Mesothelial cell of epicardium (in vitro differentiated cells): ENCODE measurements at places on chromosomes 7 and 10. TPM values are rescaled to one million over a fixed set of nuclear protein-coding genes. Genes with fewer than 3 reads are reported as not detected.

- DNase-seq: no peak
Measured at GRCh38 chr10:35896001-35896400, 253.9 kb upstream of the FZD8 start.

GRCh38 chr10:58781873-58782488 is 269.3 kb downstream of the BICC1 start:
- no peak for DNase-seq

- DNase-seq: no peak
Measured at GRCh38 chr7:66529883-66530610, 98.6 kb upstream of the KCTD7 start.

DNA sequence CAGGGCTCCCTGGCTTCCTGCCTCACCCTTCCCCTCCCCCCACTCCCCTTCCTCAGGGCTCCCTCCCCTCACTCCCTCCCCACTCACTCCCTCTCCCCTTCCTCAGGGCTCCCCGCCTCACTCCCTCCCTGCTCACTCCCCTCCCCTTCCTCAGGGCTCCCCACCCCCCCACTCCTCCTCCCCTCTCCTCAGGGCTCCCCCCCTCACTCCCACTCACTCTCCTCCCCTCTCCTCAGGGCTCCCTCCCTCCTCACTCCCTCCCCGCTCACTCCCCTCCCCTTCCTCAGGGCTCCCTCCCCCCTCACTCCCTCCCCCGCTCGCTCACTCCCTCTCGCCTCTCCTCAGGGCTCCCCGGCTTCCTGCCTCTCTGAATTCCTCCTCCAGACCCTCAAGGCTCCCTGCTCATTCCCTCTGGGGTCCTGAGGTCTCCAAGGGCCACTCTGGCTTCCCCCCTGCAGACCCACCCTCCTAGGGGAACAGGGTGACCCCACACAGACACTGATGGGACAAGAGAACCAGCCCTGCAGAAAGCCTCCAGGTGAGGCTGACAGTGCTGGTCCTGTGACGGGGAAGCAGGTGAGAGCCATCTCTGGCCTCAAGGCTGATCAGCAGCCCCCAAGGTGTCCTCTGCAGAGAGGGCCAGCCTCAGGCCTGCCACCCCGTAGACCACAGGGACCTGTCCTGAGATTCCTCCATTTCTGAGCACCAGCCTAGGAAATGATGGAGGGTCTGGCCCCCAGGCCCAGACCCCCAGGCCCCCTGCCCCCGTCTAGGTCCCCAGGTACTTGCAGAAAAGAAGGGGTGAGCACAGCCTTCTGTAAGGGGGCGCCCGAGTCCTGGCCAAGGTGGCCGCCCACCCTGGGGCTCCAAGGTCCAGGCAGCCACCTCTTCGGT is 47.2 kb downstream of the PWWP2B start:
- no peak for DNase-seq

DNA sequence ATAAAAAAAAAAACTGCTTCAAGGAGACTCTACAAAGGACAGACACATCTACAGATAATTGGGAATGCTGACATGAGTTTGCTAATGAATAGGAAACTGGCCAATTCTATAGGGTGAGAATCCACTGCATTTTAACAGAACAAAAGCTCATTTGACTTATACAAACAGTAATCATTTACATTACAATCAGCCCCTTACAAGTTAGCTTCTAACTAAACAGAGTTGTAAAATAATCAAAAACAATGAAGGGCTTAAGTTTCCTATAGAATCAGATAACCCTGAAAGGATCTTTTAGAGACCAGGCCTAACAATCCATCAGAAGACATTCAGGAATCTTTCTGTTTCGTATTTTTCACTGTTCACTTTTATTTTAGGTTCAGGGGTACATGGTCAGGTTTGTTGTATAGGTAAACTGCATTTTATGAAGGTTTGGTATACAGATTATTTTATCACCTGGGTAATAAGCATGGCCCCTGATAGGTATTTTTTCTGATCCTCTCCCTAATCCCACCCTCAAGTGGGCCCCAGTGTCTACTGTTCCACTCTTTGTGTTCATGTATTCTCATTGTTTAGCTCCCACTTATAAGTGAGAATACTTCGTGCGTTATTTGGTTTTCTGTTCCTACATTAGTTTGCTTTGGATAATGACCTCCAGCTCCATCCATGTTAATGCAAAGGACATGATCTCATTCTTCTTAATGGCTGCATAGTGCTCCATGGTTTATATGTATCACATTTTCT is 131.3 kb upstream of the NOBOX start:
- no peak for DNase-seq

GRCh38 chr10:98516352-98516751 is 69.6 kb upstream of the HPS1 start:
- no peak for DNase-seq

GRCh38 chr10:49398000-49398861 is 2.3 kb upstream of the DRGX start:
- peak; percentile 83 for DNase-seq

- DNase-seq: no peak
Measured at GRCh38 chr7:150740053-150740452, 2.8 kb downstream of the GIMAP5 start.

DNA sequence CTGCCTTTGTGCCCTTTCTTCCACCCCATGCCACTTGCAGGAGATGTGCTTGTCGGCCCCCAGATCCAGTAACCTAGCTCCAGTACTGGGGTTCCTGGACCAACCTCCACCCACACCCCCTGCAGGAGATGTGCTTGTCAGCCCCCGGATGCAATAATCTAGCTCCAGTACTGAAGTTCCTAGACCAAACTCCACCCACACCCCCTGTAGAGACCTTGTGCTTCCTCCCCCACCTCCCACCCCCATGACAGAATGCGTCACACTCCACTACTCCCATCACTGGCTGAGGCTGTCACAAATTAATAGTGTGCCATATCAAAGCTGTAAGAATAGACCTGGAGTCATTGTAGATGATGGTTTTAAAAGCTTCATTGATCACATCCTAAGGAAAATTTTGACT is 185.0 kb downstream of the BICC1 start:
- DNase-seq: no peak

- no peak for DNase-seq
Measured at GRCh38 chr10:47289921-47290320, 10.1 kb upstream of the GDF10 start.

GRCh38 chr10:100371482-100372027 is 24.5 kb downstream of the SCD start:
- DNase-seq: no peak

- DNase-seq: no peak
Measured at GRCh38 chr7:39609935-39610263, 13.5 kb upstream of the RALA start.

DNA sequence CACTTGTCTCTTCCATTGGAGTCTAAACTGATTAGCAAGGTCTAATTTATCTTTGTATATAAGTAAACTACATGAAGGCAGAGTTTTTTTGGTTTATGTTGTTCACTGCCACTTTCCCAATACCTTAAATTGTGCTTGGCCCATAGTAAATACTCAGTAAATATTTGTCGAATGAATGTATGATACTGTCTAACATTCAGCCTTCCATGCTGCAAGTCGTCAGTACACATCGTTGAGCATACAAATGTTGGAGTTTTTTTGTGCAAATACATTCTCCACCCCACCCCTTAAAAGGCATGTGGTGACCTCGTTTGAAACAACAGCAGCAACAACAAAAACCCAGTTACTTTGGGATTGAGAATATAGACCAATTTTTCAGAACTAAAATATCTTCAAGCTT is 17.4 kb upstream of the IGF2BP3 start:
- no peak for DNase-seq

- DNase-seq: no peak
Measured at GRCh38 chr7:25028370-25029021, 48.5 kb upstream of the OSBPL3 start.

DNA sequence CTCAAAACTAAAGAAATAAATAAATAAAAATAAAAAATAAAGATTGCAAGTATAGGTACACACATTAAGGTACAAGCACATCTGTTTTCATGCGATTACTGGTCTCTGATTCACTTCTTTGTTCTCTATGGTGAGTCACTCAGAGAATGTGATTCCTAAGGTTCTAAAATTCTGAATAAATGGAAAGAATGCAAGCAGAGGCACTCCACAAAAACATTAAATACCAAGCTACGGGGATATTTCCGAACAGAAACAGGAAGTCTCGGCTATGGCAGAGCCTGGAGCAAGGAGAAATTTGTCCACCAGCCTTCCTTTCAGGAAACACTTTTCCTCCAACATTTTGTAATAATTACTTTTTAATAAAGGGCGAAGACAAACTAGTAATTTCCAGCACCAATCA is 1.4 kb downstream of the VOPP1 start:
- peak; percentile 1 for DNase-seq

- no peak for DNase-seq
Measured at GRCh38 chr10:129057856-129058663, 409.0 kb upstream of the MGMT start.

DNA sequence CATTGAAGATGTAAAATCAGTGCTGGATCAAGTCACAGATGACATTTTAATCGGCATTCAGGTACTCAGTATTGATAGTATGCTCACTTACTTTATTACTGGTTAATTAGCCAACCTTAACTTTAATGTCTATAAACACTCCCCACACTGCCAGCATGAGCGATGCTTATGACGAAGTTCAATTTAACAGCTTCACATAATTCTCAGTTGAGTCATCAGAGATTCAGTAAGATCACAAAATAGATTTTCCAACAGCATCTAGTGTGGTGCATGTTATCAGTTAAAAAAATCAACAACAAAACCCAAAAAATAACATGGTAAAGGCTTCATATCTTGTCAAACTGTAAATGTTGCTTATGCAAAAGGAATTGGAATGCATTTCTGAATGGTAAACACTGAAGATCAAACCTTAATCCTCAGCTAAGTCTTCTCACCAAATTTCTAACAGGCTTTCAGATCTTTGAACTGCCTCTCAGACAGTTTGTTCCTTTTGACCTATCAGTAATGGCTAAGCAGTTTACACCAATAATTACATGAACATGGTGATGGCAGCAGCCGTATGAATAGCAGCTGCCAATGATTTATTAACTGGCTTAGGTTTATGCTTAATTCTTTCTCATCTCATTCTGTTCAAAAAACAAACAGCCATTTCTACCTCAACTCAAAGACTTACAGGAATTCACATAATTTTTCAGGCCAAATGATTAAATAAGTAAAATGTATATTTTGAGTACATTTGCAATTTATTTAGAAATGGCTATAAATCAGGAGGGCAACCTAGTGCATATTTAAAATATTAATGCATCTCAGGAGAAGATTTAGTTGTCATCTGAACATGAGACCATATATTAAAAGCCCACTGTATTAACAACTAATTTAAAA is 98.5 kb downstream of the CABCOCO1 start:
- DNase-seq: no peak

DNA sequence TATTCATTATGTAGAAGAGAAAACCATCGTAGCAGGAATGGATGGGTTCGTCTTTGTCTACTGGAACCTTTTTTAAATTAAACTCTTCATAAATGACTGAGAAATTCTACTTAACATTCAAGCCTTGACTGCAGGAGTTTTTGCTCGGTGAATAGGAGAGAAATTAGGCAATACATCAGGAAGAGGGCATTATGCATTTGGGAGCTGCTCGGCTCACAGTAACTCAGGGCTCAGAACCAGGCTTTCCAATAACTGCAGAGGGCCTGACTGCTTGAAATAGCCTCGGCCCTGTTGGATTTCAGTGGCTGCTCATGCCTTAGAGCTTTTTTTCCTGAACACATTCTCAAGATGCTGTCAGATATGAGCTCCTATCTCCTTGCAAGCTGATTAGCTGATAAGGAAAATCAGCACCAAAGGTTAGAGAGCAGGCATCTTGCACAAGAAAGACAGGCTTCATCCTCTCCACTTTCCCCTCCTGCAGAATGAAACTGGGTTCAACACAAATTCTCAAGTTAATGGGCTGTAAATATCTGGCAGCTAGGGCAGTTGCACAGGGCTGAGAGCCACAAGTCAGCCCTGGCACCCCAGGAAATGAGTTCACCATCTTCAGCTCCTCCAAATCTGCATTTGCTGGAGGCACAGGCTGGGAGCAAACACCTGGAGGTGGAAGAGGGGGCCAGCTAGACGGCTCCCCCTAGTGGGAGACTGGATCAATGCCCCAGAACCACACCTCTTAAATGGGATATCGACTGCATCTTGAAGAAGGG is 24.3 kb downstream of the TECTB start:
- DNase-seq: no peak

GRCh38 chr10:104417637-104418292 is 64.1 kb downstream of the CFAP58 start:
- no peak for DNase-seq

Gene EPHA1
- total RNA-seq: 23.2 to 28.8 TPM (median 27.3 TPM) in 3 replicates

Gene DKK1
- 12.7 to 13.3 TPM (median 13.0 TPM) in 3 replicates for total RNA-seq

Gene ENTPD1
- total RNA-seq: 1.1 to 1.5 TPM (median 1.2 TPM) in 3 replicates

Gene HOGA1
- 0.31 to 0.50 TPM (median 0.40 TPM) in 3 replicates for total RNA-seq

Gene TAC1
- total RNA-seq: 0.36 to 0.63 TPM in 2 of 3 replicates, not detected in the other

Gene ARHGEF35
- 14.9 to 15.9 TPM (median 15.0 TPM) in 3 replicates for total RNA-seq

Gene CTAGE6
- total RNA-seq: 0.14 to 0.36 TPM in 2 of 3 replicates, not detected in the other

Gene PIP
- not detected in 3 replicates for total RNA-seq
